ENCODE measurements at places on chromosomes 12 and 14.

- no peaks in the 10 kb centered on the region for H3K4me1 ChIP-seq
- DNase-seq = no peak
- H3K36me3 ChIP-seq = no peaks in the 10 kb centered on the region
- no peaks in the 10 kb centered on the region for H3K27me3 ChIP-seq
- no peak overlapping the region for H3K4me3 ChIP-seq
These were observed 68.8 kb downstream of the ADCK1 start for GRCh38 chr14:77868552-77869285.

DNA sequence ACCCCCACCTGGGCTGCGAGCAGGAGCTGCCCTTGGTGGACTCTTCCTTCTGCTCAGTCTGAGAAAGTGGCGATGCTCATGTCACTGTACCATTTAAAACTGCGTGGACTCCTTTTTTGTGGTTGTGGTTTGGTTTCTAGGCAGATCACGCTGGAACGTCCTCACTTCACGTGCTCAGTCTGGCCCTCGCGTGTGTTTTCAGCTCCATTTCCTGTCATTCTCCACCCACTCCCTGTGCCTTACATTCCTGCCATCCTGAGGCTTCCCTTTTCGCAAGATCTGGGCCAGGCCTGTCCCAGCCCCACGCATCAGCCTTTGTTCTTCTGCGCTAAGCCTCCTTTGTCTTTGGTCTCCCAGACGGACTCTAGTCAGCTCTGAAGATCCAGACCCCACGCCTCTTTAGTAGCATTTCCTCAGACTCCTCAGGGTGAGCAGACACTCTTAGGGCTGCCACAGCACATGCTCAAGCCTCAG, 105.4 kb downstream of the FBXL14 start:
- no peak for DNase-seq
- H3K4me3 ChIP-seq = no peak overlapping the region
- no peak overlapping the region for H3K27ac ChIP-seq
- H3K4me1 ChIP-seq = no peaks in the 10 kb centered on the region
- H3K36me3 ChIP-seq = no peaks in the 10 kb centered on the region
- H3K27me3 ChIP-seq = no peaks in the 10 kb centered on the region

- no peaks in the 10 kb centered on the region for H3K4me1 ChIP-seq
- no peak overlapping the region for H3K27ac ChIP-seq
- no peak overlapping the region for H3K4me3 ChIP-seq
- H3K27me3 ChIP-seq = no peaks in the 10 kb centered on the region
- no peaks in the 10 kb centered on the region for H3K36me3 ChIP-seq
- DNase-seq = no peak
These were observed 38.7 kb upstream of the TMEM179 start for GRCh38 chr14:104643306-104643705.

DNA sequence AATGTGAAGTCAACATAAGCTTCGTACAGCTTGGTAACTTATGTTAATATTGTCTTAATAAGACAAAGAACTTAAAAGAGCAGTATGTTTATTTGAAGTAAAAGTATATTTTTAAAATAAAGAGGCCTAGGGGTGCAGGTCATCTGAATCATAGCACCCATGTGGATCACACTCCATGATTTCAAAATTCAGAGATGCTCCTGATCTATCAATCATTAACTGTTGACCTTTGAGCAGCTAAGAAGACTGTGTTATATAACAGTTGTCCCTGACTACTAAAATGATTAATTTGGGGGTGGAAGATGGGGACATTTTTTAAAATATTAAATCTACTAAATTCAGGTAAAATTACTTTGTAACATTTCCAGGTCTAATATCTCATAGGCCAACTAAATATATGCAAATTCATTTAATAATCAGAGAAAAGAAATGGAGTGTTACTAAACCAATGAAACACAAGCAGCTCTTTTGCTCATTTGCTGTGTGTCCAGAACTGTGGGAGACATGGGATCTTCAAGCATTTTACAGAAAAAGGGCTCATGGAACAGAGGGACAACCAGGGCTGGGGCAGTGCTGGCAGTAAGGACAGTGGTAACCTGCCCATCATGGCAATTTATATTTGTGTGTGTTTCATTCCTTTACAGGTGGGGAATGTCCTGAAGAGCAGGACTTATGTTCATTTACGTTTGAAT, 120.7 kb upstream of the PCED1B start:
- H3K36me3 ChIP-seq = no peaks in the 10 kb centered on the region
- H3K4me3 ChIP-seq = no peak overlapping the region
- no peak for DNase-seq
- no peaks in the 10 kb centered on the region for H3K27me3 ChIP-seq
- H3K27ac ChIP-seq = no peak overlapping the region

GRCh38 chr14:52692248-52692962, 3.0 kb downstream of the ERO1A start:
- H3K27me3 ChIP-seq = no peaks in the 10 kb centered on the region
- H3K36me3 ChIP-seq = no peaks in the 10 kb centered on the region
- no peak for DNase-seq
- no peak overlapping the region for H3K27ac ChIP-seq
- H3K4me1 ChIP-seq = peaks cover 8% of the 10 kb centered on the region

DNA sequence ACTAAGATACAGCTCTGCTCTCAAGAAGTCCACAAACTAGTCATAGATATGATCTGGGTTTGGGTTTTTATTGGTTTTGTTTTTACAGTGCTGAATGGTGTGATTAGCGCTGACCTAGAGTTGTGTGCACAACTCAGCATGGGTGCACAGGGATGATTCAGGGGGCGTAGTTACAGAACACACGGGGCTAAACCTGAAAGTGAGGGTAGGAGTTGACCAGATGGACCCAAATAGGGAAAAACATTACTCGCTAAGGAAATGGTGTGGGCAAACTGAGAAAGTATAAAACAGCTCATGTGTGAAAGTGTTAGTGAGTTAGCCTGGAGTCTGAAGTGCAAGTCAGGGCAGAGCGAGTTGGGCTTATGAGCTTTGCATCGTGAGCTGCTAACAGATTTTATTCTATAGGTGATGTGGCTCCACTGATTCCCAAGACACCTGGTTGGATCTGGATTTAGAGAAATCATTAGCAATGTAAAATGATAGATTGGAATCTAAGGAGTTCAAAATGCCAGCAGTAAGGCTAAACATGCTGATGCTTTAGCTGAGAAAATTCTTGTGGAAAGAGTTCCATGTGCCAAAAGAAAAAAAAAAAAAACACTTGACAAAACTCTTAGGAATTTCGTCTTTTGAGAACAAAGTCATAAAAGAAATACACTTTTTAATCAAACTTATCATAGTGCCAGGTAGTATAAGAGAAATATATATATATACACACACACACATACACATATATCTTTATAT, 134.9 kb downstream of the SLC5A8 start:
- H3K36me3 ChIP-seq = no peaks in the 10 kb centered on the region
- H3K4me3 ChIP-seq = no peak overlapping the region
- no peak overlapping the region for H3K27ac ChIP-seq
- H3K27me3 ChIP-seq = no peaks in the 10 kb centered on the region
- no peak for DNase-seq
- H3K4me1 ChIP-seq = no peaks in the 10 kb centered on the region

DNA sequence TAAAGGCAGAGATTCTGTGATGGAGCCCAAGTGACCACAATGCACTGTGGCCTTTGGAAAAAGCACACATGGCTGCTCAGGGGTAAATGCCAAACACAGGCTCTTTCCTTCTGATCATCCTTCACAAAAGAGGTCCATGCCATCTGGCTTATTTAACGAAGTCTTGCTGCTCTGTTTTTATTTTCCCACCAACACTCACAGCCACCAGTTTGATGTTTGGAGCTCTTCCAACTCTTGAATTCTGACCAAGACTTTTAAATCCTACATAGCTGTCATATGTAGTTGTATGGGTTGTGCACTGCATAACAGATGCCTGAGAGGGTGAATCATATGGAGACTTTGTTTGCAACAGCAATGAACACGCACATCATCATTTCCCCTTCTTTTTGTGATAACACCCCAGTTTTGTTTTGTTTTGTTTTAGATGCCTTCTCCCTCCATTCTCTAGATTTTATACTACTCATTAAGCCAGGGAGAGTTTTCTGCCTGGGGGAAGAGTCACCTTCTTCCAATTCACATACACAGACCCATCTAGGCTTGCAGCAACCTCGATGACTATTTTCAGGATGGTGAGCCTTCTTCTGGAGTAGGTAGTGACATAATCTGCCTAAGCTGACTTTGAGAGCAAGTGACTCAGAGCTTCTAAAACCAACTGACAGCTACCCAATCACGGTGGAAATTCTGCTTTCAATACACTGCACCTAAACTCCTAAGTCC, 145.2 kb upstream of the WSCD2 start:
- H3K27me3 ChIP-seq = no peaks in the 10 kb centered on the region
- no peak overlapping the region for H3K27ac ChIP-seq
- no peaks in the 10 kb centered on the region for H3K36me3 ChIP-seq
- DNase-seq = no peak
- no peak overlapping the region for H3K4me3 ChIP-seq
- no peaks in the 10 kb centered on the region for H3K4me1 ChIP-seq

DNA sequence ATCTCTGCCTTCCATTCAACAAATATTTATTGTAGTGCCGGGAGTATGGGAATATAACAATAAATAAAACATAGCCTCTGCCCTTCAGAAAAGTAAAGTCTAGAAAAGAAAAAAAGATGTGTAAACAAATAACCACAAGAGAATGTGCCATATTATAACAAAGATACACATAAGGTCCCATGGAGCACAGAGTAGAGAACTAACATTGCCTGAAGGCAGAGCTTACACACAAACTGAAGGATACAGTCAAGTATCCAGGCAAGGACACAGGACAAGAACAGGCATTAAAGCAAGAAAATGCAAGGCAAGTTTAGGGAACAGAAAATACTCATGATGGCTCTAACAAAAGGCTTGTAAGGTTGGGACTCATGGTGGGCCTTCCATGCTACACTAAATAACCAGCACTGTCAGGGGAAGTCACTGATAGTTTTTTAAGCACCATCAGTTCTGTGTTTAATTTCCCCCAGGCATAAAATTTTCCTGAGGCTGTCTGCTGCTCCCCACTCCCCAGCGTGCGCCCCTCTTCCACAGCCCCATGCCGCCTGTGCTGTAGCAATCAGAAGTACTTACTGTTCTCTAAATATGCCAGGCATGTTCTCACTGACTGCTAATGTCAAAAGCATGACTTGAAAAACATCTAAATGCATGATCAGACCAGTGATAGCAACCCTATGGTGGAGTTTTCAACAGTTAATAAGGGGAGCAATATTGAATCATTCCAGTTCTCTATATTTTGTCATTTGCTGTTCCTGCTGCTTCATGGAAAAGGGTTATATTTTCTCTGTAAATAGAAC, 77.8 kb downstream of the ANKS1B start:
- no peaks in the 10 kb centered on the region for H3K27me3 ChIP-seq
- H3K36me3 ChIP-seq = no peaks in the 10 kb centered on the region
- H3K27ac ChIP-seq = no peak overlapping the region
- no peaks in the 10 kb centered on the region for H3K4me1 ChIP-seq

GRCh38 chr14:105247715-105248367, 492 bp upstream of the BTBD6 start:
- peak overlapping the region; percentile 80 for H3K4me3 ChIP-seq
- H3K27ac ChIP-seq = no peak overlapping the region
- no peaks in the 10 kb centered on the region for H3K27me3 ChIP-seq
- no peak for DNase-seq
- peaks cover 24% of the 10 kb centered on the region for H3K36me3 ChIP-seq

DNA sequence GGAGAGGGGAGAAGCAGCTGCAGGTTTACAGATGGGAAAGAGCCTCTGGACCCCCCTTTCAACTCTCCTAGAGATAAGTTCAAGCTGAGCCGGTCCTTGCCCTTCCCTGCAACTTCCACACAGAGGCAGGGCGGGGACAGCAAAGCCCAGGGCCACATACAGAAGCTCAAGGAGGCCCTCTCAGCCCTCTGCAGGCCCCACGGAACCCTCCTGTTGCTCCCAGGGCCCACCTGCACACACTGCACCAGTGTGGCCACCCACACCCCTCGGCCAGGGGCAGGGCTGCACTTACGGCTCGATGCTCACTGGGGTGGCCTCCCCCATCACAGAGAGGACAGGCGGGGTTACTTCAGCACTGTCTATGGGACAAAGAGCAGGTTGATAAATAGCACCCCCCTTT, 13.0 kb upstream of the PNMA1 start:
- H3K4me1 ChIP-seq = peaks cover 57% of the 10 kb centered on the region
- peaks cover 35% of the 10 kb centered on the region for H3K36me3 ChIP-seq
- H3K27me3 ChIP-seq = no peaks in the 10 kb centered on the region
- no peak for DNase-seq
- no peak overlapping the region for H3K4me3 ChIP-seq

DNA sequence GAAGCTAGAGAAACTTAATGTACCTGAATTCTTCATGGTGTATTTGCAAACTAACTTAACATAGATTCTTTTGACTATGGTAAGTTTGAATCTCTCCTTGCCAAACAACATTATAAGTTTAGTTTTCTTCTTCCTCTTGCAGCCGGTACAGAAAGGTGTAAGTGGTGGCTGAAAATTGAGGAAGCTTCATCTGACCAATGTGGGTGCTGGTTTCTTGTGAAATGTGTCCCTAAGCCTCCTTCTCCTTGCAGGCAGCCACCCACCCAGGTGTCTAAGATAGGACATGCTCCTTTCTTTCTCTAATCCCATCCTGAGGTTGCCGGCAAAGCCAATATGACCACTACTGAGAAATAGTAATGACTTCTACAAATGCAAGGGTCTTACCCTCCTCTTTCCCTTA, 20.6 kb downstream of the GSG1 start:
- no peaks in the 10 kb centered on the region for H3K27me3 ChIP-seq
- peaks cover 12% of the 10 kb centered on the region for H3K4me1 ChIP-seq

DNA sequence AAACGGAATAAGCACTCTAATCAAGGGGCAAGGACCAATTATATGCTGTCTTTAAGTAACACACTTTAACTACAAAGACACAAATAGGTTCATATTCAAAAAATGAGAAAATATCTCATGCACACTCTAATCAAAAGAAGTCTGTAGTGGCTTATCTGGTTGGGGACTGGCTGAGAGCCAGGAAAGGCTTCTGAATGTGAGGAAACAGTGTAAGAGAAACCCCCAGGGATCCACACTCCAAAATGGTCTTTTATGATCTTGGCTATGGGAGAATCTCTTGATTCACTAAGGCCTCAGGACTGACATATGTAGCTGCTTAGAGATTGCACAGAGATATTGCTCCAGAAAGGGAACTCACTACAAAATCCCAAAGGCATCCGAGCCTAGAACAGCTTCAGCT, 10.3 kb downstream of the CTSG start:
- H3K4me3 ChIP-seq = no peak overlapping the region
- no peak for DNase-seq
- H3K36me3 ChIP-seq = no peaks in the 10 kb centered on the region
- no peaks in the 10 kb centered on the region for H3K27me3 ChIP-seq
- H3K4me1 ChIP-seq = no peaks in the 10 kb centered on the region

DNA sequence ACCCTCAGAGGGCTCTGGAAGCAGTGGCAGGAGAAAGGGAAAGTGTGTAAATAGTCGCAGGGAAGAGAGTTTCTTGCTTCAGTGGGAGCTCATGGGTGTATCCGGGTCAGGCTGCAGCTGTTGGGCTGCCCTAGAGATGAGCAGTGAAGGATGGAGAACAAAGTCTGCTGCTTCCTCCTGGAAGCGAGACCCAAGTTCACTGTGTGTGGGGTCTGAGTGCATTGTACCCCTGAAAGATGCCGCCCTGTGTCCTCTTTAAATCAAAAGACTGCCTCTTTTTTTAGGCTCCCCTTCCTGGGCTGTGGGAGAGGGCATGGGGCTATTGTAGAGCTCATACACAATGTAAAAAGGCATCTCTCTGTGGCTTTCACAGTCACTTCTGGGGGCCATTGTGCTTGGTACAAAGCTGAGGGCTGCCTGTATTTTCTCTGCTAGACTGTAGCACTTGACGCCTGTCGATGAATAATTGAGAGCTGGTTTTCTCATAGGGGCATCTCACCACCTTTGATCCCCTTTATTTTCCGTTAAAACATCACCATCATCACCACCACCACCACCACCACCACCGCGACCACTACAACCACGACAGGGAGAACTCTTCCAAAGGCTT, 16.7 kb downstream of the CHST11 start:
- no peaks in the 10 kb centered on the region for H3K27me3 ChIP-seq
- no peak overlapping the region for H3K27ac ChIP-seq
- peaks cover 12% of the 10 kb centered on the region for H3K4me1 ChIP-seq

All from endothelial cell of umbilical vein (primary cell).